ENCODE measurements at places on chromosomes 11 and 22. TPM values are rescaled to one million over a fixed set of nuclear protein-coding genes. Genes with fewer than 3 reads are reported as not detected.

KCNJ5 gene
- not detected for total RNA-seq

BCO2 gene
- 0.78 TPM for total RNA-seq

DMC1 gene
- total RNA-seq, result 12.1 TPM

ZNF280B gene
- total RNA-seq, result 0.98 TPM

STK33 gene
- 0.20 TPM for total RNA-seq

MYRF gene
- total RNA-seq, result 0.20 TPM

LMNTD2 gene
- under 0.01 TPM for total RNA-seq

TCP11L1 gene
- total RNA-seq, result 27.2 TPM

TH gene
- not detected for total RNA-seq

CATSPERZ gene
- total RNA-seq, result not detected

SORL1 gene
- under 0.01 TPM for total RNA-seq

SCGB2A2 gene
- total RNA-seq, result not detected

SCN3B gene
- under 0.01 TPM for total RNA-seq

C11orf65 gene
- 0.39 TPM for total RNA-seq

DDI1 gene
- total RNA-seq, result not detected

KCNK7 gene
- total RNA-seq, result 0.37 TPM

ACRV1 gene
- not detected for total RNA-seq

OR10V1 gene
- total RNA-seq, result not detected

TENM4 gene
- total RNA-seq, result 5.9 TPM

B3GAT3 gene
- total RNA-seq, result 28.0 TPM

ARL2 gene
- total RNA-seq, result 46.7 TPM

OR56A5 gene
- not detected for total RNA-seq

OR51E2 gene
- not detected for total RNA-seq

SMTNL1 gene
- total RNA-seq, result not detected

SCARF2 gene
- total RNA-seq, result 8.0 TPM

OR4C45 gene
- not detected for total RNA-seq

ROM1 gene
- 3.1 TPM for total RNA-seq

DUSP8 gene
- total RNA-seq, result 0.20 TPM

ACR gene
- total RNA-seq, result not detected

C11orf16 gene
- total RNA-seq, result not detected

Measured in subcutaneous preadipocyte (primary cell).